ENCODE measurements at places on chromosomes 4 and X. TPM values are rescaled to one million over a fixed set of nuclear protein-coding genes. Genes with fewer than 3 reads are reported as not detected.

DNA sequence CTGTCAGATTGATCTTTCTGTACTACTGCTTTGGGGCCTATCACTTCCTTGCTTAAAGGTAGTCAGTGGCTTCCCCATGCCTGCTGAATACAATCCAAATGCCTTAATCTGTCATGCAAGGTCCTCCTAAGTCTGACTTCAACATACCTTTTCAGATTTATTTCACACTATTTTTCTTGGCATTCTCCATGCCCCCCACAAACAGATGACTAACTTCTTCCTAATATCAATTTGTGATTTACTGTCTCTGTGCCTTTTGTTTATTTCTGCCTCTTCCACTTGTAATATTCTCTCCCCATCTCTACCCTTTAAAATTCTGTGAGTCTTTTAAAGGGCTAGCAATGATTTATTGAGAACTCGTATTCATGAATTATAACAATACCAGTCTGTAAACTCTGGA is 41.8 kb downstream of the OCRL start:
- no peak overlapping the region for H3K4me3 ChIP-seq
- H3K27ac ChIP-seq = no peak overlapping the region
- no peak for DNase-seq
- no peaks in the 10 kb centered on the region for H3K27me3 ChIP-seq
- no peaks in the 10 kb centered on the region for H3K4me1 ChIP-seq

- no peaks in the 10 kb centered on the region for H3K4me1 ChIP-seq
- no peak overlapping the region for H3K4me3 ChIP-seq
- H3K27me3 ChIP-seq = no peaks in the 10 kb centered on the region
Measured at GRCh38 chr4:18695733-18696527, 674.4 kb upstream of the LCORL start.

- no peak for DNase-seq
- no peaks in the 10 kb centered on the region for H3K36me3 ChIP-seq
- H3K27ac ChIP-seq = no peak overlapping the region
- peaks cover 13% of the 10 kb centered on the region for H3K4me1 ChIP-seq
- no peaks in the 10 kb centered on the region for H3K27me3 ChIP-seq
Measured at GRCh38 chrX:39311646-39312045, 510.4 kb downstream of the MID1IP1 start.

DNA sequence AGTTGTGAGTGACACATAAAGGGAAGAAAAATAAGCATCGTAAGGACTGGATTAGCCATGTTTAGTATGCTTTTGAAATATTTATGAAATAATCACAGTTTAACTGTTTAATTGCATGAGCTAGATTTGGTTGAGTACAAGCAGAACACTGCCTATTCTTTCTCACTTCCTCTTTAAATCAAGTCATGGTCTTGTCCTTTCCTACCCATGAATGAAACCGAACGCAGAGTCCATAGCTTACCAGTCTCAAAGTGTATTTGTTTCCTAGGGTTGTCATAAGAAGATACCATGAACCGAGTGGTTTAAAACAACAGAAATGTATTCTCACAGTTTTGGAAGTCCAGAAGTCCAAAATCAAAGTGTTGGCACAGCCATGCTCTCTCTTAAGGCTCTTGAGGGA is 684.0 kb upstream of the MAGEB2 start:
- H3K27me3 ChIP-seq = no peaks in the 10 kb centered on the region
- H3K4me1 ChIP-seq = no peaks in the 10 kb centered on the region
- DNase-seq = no peak
- H3K4me3 ChIP-seq = no peak overlapping the region
- no peaks in the 10 kb centered on the region for H3K36me3 ChIP-seq
- no peak overlapping the region for H3K27ac ChIP-seq

GRCh38 chrX:11665168-11666111 is at the start of gene ARHGAP6:
Gene ARHGAP6, minus strand, starts transcription at chrX:11665920. Its CDS starts 1,092 bp downstream, at chrX:11664828.
- no peaks in the 10 kb centered on the region for H3K36me3 ChIP-seq
- peak within 1 kb of the TSS; percentile 61 for H3K4me3 ChIP-seq
- no peaks in the 10 kb centered on the region for H3K27me3 ChIP-seq
- DNase-seq = no peak
- peak within 1 kb of the TSS; percentile 79 for H3K27ac ChIP-seq

DNA sequence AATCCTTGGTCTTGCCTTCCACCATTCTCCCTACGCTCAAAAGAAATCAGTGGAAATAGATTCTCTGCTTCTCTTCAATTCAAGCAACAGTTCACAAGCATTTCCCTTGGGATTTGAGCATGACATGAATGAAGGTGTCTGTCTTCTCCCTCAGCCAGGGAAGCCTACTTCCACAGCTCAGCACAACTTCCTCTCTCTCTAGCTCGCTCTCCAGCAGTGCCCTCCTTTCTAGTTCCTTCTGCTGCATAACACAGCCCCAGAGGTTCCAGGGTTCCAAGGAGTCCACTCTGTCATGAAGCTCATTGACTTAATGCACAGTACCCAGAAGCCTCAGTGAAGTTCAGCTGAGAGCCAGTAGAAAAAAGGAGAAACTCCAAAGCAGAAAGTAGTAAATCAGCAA is 81.3 kb downstream of the PLS3 start:
- peaks cover 8% of the 10 kb centered on the region for H3K4me1 ChIP-seq
- H3K27me3 ChIP-seq = no peaks in the 10 kb centered on the region
- H3K4me3 ChIP-seq = no peak overlapping the region
- no peak for DNase-seq
- no peaks in the 10 kb centered on the region for H3K36me3 ChIP-seq

GRCh38 chr4:39369301-39369700 is 3.1 kb upstream of the RFC1 start:
- H3K4me3 ChIP-seq = no peak overlapping the region
- peaks cover 17% of the 10 kb centered on the region for H3K4me1 ChIP-seq
- H3K27ac ChIP-seq = no peak overlapping the region
- no peak for DNase-seq

GRCh38 chrX:115564243-115564642 is 3.3 kb downstream of the PLS3 start:
- H3K4me1 ChIP-seq = peaks cover 13% of the 10 kb centered on the region
- no peaks in the 10 kb centered on the region for H3K36me3 ChIP-seq
- peak overlapping the region; percentile 92 for H3K27ac ChIP-seq
- no peak overlapping the region for H3K4me3 ChIP-seq
- DNase-seq = no peak

DNA sequence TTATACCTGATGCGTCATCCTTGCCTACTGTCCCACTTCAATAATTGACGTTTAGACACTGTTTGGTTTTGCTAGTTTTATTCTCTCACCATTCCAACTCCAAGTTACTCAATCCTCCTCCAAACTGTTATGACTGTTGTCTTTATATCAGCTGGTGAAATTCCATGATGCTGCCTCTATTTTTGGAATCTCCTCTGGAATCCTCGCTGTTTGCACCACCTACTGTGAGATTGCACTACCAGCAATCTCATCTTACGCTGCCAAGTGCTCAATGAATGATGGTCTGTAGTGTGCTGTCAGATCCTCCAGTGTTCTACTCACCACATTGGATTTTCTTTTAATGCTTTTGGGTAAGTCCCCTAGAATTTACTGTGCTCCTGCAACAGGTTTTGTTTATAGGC is 13.2 kb upstream of the PCDH18 start:
- H3K27ac ChIP-seq = peak overlapping the region; percentile 55
- no peaks in the 10 kb centered on the region for H3K27me3 ChIP-seq
- DNase-seq = no peak

GRCh38 chr4:24798036-24798610 is 2.8 kb downstream of the SOD3 start:
- H3K27me3 ChIP-seq = no peaks in the 10 kb centered on the region
- DNase-seq = peak; percentile 79
- H3K4me3 ChIP-seq = no peak overlapping the region

DNA sequence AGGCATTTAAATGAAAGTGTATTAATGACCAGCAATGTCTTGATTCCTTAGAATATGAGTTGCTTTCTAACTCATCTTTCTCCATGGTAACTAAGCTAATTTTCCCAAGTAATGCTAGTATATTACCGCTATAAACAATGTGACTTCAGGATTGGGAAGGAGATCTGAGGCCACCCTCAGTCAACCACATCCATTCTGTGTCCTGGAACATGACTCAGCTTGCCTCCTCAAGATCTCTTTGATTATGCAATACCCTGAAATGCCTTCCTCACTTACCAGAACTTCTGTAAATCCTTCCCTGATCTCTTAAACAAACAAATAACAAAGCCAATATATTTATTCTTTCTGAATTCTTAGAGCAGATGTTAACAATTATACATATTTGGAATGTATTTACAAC is 1495.5 kb downstream of the PCDH18 start:
- H3K36me3 ChIP-seq = no peaks in the 10 kb centered on the region
- no peak overlapping the region for H3K27ac ChIP-seq
- no peak for DNase-seq
- H3K4me3 ChIP-seq = no peak overlapping the region
- H3K4me1 ChIP-seq = no peaks in the 10 kb centered on the region

- H3K4me1 ChIP-seq = peaks cover 11% of the 10 kb centered on the region
- DNase-seq = no peak
- H3K27ac ChIP-seq = no peak overlapping the region
- H3K36me3 ChIP-seq = no peaks in the 10 kb centered on the region
- no peak overlapping the region for H3K4me3 ChIP-seq
Measured at GRCh38 chrX:23292988-23293651, 41.5 kb upstream of the PTCHD1 start.

DNA sequence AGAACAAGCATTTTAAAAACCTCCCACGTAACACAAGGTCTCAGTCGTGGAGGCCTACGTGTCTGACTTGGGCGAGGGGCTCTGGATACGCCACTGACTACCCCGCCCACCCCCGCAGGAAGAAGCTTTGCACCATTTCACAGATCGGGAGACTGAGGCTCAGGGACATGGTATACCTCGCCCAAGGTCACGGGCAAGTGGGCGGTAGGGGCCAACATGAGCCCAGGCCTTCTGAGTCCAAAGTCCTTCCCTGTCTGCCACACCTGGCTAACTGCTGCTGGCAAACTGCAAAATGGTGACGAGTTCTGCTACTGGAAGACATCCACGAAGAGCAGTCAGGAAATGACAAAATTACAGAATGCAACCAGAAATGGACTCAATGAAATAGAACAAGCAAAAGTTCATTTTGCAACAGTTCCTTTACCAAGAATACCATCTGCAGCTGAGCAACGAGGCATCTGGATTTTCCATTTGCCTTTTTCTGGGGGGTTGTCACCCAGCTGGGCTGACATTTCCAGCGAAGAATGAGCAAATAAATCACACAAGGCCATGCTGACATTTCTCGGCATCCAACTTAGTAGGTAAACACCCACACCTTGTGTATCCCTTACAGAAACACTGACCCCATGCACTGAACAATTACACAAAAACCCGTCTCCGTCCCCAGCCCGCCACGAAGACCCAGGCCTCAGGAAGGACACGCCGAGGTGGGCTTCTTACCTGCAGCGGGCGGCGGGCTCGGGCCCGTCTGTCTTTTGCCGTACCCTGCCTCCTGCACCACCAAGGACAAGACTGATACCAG is 70.2 kb upstream of the AFAP1 start:
- H3K4me3 ChIP-seq = no peak overlapping the region
- peaks cover 24% of the 10 kb centered on the region for H3K36me3 ChIP-seq
- no peaks in the 10 kb centered on the region for H3K27me3 ChIP-seq
- no peak for DNase-seq

DNA sequence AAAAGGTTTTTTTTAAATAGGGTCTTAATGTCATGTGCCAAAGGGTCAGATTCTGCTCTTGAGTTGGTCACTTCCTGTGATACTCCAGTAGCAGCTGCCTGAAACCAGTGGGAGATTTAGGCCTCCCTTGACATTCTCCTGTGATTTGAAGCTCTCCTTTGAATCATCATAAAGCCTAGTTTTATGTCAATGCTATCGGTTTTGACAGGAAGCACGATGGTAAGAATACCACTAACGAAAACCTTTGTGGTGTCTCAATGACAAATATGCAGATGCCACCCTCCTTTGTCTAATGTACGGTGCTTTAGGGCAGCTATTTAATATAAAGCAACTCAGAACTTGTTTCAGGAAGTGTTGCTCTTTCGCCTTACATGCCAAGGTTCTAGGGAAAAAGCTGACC is 44.2 kb downstream of the CCNI start:
- H3K27me3 ChIP-seq = no peaks in the 10 kb centered on the region
- peaks cover 71% of the 10 kb centered on the region for H3K36me3 ChIP-seq
- no peak overlapping the region for H3K4me3 ChIP-seq
- no peak for DNase-seq
- no peaks in the 10 kb centered on the region for H3K4me1 ChIP-seq
- H3K27ac ChIP-seq = no peak overlapping the region

GRCh38 chrX:119816300-119816699 is 24.9 kb upstream of the RPL39 start:
- DNase-seq = no peak
- no peaks in the 10 kb centered on the region for H3K27me3 ChIP-seq
- no peak overlapping the region for H3K27ac ChIP-seq
- H3K4me3 ChIP-seq = no peak overlapping the region

- no peaks in the 10 kb centered on the region for H3K27me3 ChIP-seq
- no peaks in the 10 kb centered on the region for H3K4me1 ChIP-seq
- H3K27ac ChIP-seq = no peak overlapping the region
- no peak for DNase-seq
Measured at GRCh38 chrX:18649498-18649951, 22.4 kb downstream of the RS1 start.

- H3K27ac ChIP-seq = no peak overlapping the region
- no peaks in the 10 kb centered on the region for H3K4me1 ChIP-seq
- no peaks in the 10 kb centered on the region for H3K36me3 ChIP-seq
- DNase-seq = no peak
Measured at GRCh38 chr4:133997436-133997835, 204.2 kb downstream of the PABPC4L start.

DNA sequence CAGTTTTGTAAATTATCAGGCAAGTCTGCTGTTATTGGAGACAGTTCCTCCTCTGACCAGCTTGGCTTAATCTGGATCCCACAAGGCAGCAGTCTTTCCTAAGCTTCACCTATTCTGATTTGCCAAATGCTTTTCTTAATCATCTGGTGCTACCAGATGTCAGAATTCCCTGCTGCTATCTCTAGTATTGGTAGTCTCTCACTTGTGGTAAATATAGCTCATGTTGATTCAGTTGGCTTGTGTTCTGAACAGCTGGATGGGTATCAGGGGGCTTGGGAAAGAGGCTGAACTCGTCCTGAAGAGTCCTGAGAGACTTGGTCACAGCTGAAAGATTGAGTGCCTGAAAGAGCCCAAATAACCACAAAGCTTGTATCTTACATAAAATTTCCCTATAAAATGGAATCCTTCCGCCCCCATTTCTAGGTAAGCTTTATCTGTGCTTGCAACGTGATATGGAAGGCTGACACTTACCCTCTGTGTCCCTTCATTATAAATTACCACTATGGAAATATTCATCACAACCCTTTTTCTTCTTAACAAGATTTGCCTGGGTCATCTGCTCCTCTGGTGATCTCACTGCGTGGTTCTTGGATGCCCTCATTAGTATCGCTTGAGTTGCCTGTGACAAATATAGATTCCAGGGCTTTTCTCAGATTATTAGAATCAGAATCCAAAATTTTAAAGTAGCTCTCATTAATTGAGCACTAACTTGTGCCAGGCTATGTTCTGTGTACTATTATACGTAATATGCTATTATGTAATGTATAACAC is 104.1 kb upstream of the GPRIN3 start:
- DNase-seq = no peak
- no peak overlapping the region for H3K4me3 ChIP-seq
- H3K27me3 ChIP-seq = no peaks in the 10 kb centered on the region
- no peak overlapping the region for H3K27ac ChIP-seq

- DNase-seq = no peak
- H3K4me1 ChIP-seq = peaks cover 34% of the 10 kb centered on the region
- no peaks in the 10 kb centered on the region for H3K27me3 ChIP-seq
- H3K27ac ChIP-seq = peak overlapping the region; percentile 25
- no peak overlapping the region for H3K4me3 ChIP-seq
Measured at GRCh38 chr4:15042529-15043167, 40.4 kb downstream of the CPEB2 start.

SCARB2 gene
- total RNA-seq = 118 TPM

NLRP2B gene
- not detected for total RNA-seq

PAPSS1 gene
- 11.6 TPM for total RNA-seq

UPF3B gene
- total RNA-seq = 5.1 TPM

CLNK gene
- total RNA-seq = not detected

PNMA5 gene
- not detected for total RNA-seq

CXCL13 gene
- total RNA-seq = not detected

SCML2 gene
- 1.7 TPM for total RNA-seq

VCX gene
- total RNA-seq = not detected

COX7B2 gene
- not detected for total RNA-seq
